Stimulated activated CD4-positive, alpha-beta T cell treated with anti-CD3 and anti-CD28 coated beads, Interleukin-4, amount 100 ng/mL, for 4 hours (primary cell): ENCODE measurements at places on chromosomes 2 and 18.

DNA sequence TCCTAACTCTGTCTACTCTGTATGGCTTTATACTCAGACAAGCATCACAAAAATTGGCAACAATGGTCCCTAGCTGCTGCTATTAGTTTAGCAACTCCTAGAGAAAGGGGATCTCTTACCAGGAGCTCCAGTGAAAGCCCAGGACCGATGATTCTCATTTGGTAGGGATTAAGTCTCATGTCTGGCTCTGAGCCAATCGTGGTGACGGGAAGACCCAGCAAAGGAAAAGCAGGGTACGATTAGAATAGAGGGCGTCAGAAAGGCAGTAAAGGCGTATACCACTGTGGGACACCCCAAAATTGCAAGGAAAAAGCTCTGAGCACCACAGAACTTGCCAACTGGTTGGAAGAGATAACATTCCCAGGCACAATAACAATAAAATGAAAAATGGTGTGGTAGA, 129.5 kb downstream of the MTCL1 start:
- no peak for DNase-seq

- DNase-seq, result no peak
Measured at GRCh38 chr2:29892585-29893259, 28.7 kb downstream of the ALK start.

DNA sequence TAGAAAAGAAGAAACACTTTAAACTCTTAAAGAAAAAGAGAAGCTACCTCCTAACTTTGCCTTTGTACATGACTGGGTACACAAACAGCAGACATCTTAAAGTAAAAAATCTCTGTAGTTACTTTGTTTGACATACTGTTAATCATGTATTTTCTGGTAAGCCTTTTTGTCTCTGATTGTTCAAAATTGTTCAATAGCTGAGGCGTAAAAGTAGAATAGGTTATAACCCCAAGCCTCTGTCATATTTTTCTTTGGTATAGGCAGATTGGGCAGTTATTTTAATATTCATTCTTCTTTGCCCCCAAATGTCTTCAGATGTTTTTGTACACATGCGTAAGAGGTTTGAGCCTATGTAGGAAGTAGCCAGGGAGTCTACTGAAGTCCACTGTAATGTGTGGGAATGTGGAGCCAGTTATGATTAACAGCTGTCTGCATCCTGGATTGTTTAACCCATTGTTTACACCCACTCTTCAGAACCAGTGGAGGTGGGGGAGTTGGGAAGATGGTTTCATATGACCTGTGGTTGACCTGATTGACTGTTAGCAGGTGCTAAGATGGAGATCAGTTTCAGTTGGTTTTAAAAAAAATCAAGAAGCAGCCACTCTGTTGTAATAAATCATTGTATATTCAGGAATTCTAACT, 150.5 kb downstream of the TANC1 start:
- no peak for DNase-seq

GRCh38 chr2:40396124-40396523, 55.8 kb downstream of the SLC8A1 start:
- no peak for DNase-seq
